ENCODE measurements at places on chromosomes 11 and 22.

DNA sequence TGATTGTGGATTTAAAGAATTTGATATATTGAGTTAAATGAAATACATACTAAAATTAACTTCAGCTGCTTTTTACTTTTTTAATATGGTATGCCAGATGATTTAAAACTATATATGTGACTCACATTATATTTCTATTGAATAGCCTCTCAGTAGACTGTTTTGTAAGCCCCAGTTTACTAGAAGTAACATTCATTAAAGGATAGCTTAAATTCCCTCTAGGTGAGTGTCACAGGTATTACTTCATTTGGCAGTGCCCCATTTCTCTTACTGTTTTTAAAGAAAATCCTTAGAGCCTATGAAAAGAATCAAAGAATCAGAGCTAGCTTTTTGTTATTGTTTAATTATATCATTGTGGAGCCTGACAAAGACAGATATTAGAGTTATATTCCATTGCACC, 48.6 kb downstream of the ZC3H12C start:
- peak; percentile 6 for DNase-seq

DNA sequence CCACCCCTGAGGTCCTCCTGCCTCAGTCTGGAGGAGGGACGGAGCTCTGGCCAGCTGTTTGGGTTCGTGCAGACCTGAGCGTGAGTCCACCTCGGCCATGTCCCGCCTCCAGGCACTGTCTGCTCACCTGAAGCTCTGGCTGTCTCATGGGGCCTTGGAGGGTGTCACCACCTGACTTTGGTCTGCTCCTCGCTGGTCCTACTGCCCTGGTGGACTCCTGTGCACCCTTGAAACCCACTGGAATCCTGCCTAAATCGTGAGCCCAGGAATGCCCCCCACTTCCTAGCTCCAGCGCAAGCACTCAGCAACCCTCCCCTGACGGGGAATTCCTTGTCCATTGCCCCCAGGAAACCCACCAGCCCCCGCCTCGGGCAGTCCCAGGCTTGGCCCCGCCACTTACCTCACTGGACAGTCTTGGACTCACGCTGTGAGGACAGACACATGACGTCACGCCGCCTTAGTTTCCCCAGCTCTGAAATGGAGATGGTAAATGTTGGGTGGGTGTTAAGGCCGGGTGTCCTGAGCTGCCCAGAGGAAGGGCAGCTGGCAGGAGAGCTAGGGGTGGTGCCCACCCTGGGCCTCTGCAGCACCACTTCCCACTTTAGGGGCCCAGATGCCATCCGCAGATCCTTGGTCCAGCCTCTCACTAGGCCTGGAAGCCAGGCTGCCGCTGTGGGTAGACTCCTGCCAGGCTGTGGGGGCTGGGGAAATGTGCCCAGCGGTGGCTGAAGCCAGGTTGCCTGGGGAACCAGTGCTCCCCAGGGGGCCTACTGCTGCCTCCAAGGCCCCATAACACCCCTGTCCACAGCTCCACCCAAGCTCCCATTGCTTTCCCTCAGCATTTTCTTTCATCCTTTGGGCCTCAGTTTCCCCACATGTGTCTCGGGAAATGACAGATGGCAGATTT, 18.2 kb upstream of the TBX1 start:
- DNase-seq = no peak

GRCh38 chr11:73591743-73592142, 6.2 kb downstream of the FAM168A start:
- DNase-seq = no peak

DNA sequence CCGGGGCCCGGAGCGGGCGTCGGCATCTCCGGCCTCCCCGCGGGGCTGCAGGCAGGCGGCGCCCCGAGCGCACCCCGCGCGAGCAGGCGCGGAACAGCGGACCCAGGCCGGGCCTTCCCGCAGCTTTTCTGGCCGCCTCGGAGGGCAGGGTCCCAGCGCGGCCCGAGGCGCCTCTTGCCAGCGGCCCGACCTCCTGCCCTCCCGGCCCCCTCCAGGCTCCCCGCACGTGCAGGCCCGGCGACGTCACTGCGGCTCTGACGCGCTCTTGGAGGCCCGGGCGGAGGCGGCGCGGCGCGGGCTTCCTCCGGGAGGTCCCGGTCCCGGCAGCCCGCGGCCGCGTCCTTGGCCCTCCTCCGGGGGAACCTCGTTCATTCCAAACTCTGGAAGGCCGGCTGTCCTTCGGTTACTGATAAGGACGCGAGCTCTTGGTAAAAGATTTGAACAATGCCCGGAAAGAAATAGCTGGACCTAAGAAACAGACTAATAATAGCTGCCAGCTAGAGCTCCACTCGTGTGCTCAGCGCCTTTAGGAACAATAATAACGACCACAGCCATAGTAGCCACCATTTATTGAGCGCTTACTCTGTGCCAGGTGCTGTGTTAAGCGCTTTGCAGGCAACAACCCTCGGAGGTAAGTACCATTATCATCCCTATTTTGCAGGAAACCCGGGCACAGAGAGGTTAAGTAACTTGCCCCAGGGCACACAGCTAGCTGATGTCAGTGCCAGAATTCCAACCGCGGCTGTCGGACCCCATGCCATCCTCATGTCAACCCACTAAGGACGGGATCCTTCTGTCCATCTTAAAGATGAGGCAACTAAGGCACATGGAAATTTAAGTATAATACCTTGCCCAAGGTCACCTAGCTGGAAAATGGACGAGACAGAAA, 39.1 kb upstream of the CREB3L1 start:
- DNase-seq = no peak

DNA sequence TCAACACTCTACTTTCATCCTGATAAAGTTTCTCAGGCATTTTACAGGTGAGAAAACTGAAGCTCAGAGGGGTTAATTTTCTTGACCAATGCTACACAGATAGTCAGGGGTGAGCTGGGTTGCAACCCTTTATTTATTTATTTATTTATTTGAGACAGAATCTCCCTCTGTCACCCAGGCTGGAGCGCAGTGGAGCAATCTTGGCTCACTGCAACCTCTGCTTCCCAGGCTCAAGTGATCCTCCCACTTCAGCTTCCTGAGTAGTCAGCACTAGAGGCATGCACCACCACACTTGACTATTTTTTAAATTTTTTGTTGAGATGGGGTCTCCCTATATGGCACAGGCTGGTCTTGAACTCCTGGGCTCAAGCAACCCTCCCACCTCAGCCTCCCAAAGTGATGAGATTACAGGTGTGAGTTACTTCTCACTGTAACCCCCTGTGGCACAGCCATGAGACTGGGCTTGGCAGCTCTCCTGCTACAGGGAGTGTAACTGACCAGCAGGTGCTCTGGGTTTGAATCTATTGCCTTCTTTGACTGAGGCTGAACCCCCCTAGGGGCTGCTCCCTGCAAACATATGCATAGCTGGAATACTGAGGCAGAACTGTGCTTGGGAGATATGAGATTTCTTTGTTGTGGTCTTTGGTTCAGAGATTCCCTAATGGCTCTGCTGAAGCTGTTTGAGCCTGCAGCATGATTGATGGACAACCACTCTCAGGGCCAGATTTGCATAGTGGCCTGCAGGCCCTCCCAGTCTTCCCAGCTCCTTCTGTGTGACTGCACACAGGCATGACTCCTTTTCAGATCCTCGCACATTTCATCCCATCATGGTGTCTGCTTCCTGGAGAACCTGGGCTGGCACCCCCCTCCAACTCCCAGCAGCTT, 6.1 kb downstream of the C11orf96 start:
- no peak for DNase-seq

GRCh38 chr22:28198692-28199091, 279.6 kb upstream of the PITPNB start:
- peak; percentile 50 for DNase-seq

DNA sequence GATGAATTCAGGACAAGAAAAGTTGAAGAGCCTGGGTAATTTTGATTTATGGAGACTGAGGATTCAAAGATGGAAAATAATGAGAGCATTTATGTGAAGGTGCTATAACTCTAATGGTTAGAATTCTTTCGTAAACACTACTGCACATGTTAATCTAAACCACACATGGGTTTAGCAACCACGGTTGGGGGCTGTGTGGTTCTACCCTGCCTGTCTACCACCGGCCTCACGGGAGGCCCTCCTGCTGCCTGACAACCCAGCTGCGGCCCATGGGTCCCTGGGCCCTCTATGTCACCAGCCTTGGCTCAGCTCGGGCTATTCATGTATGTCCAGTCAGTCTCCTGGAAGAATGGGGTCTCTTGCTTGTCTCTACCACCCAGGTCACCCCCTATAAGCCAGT, 68.5 kb upstream of the ARFGAP3 start:
- no peak for DNase-seq

- DNase-seq = no peak
These were observed 65.2 kb downstream of the CD82 start for GRCh38 chr11:44630511-44631210.

DNA sequence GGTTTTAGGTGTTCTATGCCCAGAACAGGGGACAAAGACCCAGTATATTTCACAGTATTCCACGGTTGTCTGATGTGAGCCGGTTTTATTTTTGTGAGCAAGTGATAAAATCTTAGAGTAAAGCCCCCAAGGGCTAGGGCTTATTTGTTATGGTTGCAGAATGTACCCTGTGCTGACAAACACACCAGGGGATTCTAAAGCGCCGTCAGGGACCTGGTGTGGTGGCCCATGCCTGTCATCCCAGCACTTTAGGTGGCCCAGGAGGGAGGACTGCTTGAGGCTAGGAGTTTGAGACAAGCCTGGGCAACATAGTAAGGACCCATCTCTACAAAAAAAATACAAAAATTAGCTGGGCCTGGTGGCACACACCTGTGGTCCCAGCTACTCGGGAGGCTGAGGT, 22.8 kb downstream of the MRPL21 start:
- DNase-seq = no peak

GRCh38 chr11:12122083-12122482, 11.7 kb downstream of the MICAL2 start:
- DNase-seq = no peak

GRCh38 chr11:117885777-117886176, 9.3 kb upstream of the FXYD6 start:
- DNase-seq = no peak

GRCh38 chr22:45615364-45615763, 56.3 kb upstream of the ATXN10 start:
- DNase-seq = no peak

- no peak for DNase-seq
These were observed 6.0 kb upstream of the TNNT3 start for GRCh38 chr11:1913271-1914060.

GRCh38 chr22:21938071-21938822, 14.4 kb downstream of the PPM1F start:
- DNase-seq = no peak

GRCh38 chr11:87957961-87958360, 217.3 kb downstream of the RAB38 start:
- DNase-seq = no peak

- DNase-seq = peak; percentile 54
These were observed 33.5 kb upstream of the RASL10A start for GRCh38 chr22:29348956-29349355.

- no peak for DNase-seq
These were observed 46.4 kb downstream of the MORC2 start for GRCh38 chr22:30922151-30922611.

GRCh38 chr22:48153726-48154125, 1391.3 kb downstream of the TBC1D22A start:
- DNase-seq = no peak

- no peak for DNase-seq
These were observed 2.7 kb upstream of the VPS37C start for GRCh38 chr11:61163714-61164605.

DNA sequence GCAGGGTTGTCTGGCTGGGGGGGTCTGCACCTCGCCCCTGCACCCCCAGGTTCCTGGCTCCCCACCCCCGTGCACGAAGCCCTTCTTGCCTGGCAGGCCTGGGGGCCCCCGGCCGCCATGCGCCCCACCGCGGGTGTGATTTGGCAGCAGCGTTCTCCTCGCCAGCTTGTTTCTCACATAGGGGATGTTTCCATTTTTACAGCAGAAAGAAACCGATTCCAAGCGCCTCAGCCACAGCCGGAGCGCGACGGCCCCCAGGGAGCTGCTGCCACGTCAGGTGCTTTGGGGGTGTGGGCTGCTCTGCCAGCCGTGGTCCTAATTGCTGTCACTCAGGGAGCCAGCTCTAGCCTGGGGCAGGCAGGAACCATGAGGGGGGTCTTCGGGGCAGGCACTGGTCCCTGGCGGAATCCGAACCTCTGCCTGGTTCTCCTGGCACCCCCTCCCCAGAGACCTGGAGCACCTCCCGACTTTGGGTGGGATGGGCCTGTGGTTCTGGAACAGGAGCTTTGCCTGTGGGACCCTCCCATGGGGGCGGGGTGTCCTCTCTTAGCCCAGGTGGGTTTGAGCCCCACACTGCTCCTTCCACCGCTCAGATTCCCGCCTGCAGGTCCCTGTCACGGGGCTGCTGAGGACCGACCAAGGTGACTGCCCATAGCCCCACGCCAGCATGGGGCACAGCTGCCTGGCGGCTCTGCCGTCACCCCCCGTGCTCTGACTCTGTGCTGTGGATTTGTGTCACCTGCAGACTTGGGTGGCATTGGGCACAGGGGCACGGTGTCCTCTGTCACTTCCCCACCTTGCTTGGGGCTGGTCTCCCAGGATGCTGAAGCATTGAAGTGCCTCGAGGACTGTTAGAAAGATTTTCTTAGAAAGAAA, 54.0 kb downstream of the RTN4R start:
- DNase-seq = no peak

DNA sequence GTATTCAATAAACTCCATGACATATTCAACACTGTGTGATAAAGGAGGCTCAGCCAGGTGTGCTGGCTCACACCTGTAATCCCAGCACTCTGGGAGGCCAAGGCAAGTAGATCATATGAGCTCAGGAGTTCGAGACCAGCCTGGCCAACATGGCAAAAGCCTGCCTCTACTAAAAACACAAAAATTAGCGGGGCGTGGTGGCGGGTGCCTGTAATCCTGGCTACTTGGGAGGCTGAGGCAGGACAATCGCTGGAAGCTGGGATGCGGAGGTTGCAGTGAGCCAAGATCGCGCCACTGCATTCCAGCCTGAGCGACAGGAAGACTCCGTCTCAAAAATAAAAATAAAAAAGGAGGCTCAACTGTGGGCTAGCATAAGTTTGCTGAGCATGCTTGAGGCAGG, 4.1 kb upstream of the SLC25A18 start:
- no peak for DNase-seq

GRCh38 chr11:37280200-37280599, 682.2 kb upstream of the RAG2 start:
- no peak for DNase-seq

GRCh38 chr11:32420937-32421901, 14.1 kb downstream of the WT1 start:
- no peak for DNase-seq

GRCh38 chr11:75677909-75678308, 9.1 kb upstream of the MAP6 start:
- DNase-seq = no peak

DNA sequence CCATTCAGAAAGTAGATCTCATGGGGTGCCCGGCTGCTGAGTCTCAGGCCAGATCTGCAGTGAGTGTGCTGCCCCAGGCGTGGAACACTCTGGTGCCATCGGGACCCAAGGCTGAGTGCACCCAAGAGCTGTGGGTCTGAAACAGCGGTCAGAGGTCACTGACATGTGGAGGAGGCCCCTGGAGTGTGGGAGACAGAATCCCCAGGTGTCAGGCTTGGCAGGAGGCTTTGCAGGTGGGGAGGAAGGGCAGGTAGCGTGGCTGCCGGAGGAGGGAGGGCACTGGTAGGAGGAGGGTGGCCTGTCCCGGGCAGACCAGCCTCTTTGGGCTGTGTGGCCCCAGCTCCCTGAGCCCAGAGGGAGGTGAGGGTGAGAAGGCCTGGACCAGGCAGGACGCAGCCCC, 31.7 kb upstream of the KRTAP5-6 start:
- no peak for DNase-seq

Measured in epithelial cell of prostate (primary cell).